ENCODE measurements at places on chromosomes 3 and 15. TPM values are rescaled to one million over a fixed set of nuclear protein-coding genes. Genes with fewer than 3 reads are reported as not detected.

RASL12 gene
- not detected for total RNA-seq

DNA sequence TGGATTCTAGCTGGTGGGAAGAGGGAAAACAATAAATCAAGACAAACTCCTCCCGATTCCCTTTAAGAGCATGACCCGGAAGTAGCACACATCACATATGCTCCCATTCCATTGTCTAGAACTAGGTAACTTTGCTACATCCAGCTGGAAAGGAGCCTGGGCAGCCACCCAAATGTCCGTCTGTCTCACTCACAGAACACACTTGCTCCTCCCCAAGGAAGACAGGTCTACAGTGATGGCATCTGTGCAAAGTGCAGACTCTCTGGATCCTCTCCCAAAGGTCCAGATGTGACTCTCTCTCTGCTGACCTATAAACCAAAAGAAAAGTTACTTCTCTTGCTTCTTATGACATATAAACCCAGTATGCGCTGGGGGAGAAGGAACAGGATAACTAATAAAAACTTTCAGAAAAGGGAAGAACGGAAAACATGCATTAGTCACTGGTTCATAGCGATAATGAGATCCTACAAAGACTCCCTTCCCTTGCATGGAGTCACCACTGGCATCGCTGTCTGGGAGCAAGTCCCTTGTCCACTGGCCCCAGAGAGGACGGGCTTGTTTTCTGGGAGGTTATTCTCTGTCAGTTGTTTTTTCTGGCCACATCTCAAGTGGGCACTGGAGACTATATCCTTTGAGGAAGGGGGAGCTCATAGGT is 29.8 kb upstream of the EPHB3 start:
- DNase-seq: peak; percentile 38

DNA sequence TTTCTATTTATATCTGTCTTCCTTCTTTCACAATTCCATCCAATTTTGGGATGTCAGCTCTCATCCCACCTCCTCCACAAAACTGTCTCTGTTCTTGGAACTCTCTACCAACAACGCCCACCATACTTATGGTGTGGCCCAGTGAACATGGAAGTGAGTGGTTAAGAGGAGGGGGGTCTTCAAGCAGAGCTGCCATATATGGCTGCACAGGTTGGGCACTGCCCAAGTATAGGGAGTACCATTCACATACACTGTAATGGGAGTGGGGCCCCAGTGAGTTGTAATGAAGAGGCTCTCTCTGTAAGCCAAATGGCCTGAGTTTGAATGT is 7.9 kb upstream of the CAMK1 start:
- DNase-seq: no peak

SLC6A20 gene
- total RNA-seq: not detected

DNA sequence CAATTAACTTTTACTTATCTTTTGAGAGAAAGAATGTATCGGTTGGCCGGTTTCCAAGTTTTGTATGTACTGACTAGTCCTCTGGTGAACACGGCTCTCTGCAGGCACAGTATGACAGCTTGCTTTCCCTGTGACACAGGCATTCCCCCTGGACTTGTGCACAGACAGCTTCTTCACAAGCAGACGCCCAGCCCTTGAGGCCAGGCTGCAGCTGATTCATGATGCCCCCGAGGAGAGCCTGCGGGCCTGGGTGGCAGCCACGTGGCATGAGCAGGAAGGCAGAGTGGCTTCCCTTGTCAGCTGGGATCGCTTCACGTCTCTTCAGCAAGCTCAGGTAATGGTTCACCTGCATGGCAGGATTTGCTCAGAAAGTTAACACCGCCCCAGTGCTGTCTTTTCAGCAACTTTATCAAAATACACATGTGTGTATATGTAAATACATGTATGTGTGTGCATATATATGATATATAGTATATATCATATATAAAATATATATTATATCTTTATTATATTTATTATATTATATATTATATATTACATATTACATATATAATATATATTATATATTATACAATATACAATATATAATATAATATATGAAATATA is 25.5 kb downstream of the FAN1 start:
- no peak for DNase-seq

- peak; percentile 73 for DNase-seq
Measured at GRCh38 chr15:43133430-43134156, at the start of gene TMEM62. Gene TMEM62, plus strand, starts transcription at chr15:43133586. Its CDS starts 217 bp downstream, at chr15:43133803.

DNA sequence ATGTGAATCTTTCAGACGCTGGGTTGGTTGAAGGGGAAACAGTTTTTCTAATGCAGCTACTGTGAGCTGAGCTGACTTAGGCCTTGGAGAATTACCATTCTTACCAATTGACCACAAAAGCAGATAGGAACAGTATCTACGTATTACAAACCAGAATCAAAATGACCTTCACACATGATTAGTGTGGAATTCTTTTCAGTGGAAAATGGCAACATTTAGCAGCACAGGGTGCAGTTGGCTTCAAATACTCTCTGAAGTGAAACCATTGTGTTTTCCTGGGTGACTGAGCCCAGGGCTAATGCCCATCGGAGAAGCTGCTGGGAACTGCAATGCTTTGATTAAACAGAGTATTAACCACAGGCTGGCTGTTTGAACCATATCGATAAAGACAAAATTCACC is 40.2 kb upstream of the GOLGA8J start:
- no peak for DNase-seq

SLC12A8 gene
- 4.8 TPM for total RNA-seq

GRCh38 chr3:124845406-124845805 is 41.8 kb downstream of the ITGB5 start:
- peak; percentile 96 for DNase-seq

DNA sequence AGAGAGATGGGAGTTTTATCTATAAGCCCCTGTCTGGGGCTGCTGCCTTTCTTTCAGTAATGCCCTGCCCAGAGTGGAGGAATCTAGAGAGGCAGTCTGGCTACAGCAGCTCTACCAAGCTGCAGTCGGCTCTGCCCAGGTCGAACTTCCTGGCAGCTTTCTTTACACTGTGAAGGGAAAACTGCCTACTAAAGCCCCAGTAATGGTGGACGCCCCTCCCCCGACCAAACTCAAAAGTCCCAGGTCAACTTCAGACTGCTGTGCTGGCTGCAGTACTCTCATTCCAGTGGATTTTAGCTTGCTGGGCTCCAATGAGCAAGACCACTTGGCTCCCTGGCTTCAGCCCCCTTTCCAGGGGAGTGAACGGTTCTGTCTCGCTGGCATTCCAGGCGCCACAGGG is 65.9 kb upstream of the RARB start:
- DNase-seq: no peak

DNA sequence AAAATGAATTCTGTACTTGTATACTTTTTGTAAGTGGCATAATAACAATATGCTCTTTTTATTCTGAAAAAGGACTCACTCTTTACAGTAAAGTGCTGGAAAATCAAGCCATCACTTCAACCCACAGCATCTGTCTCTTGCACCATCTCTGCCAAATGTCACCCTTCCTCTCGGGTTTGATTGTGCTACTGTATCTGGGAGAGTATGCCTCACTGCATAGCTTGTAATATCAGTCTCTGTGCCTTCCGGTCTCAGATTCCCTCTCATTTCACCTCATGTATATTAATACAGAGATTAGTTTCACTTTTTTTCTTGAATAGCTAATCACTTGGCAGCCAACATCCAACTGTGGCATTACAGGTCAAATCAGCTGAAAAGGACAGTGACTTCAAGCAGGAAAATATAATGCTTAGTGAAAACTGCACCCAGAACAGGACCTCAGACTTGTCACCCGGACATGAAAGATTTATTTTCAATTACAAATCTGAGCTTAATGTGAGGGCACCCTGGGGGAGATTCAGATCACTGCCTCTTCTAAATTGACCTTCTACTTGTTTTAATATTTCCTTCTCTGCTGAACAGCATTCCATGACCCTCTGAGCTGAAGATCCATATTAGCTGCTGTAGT is 605.8 kb upstream of the NAALADL2 start:
- no peak for DNase-seq

GHSR gene
- not detected for total RNA-seq

GRCh38 chr3:42875325-42876151 is at the start of gene CYP8B1:
Gene CYP8B1, minus strand, starts transcription at chr3:42875879. Its CDS starts 63 bp downstream, at chr3:42875816.
- DNase-seq: no peak

CLDN16 gene
- not detected for total RNA-seq

- peak; percentile 84 for DNase-seq
Measured at GRCh38 chr3:170811515-170811914, 58.5 kb downstream of the RPL22L1 start.

DNA sequence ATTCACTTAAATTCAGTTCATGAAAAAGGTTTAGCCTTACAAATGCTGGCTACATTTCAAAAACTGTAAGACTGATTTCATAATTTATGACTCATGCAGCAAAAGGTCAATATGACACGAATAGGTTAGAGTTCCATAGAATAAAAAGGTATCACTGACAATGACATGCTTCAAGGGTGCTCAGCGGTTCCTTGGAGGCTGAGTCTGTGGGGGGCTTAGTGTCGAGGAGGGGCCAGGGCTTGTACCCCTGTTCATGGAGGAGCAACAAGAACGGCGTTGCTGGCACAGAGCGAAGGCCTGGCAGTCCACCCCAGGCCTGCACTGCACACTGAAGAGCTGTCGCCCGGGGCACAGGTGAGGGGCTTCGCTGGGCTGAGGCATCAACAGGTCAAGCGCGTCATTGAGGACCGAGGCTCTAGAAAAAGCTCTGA is 174.2 kb downstream of the NR1D2 start:
- peak; percentile 61 for DNase-seq

DNA sequence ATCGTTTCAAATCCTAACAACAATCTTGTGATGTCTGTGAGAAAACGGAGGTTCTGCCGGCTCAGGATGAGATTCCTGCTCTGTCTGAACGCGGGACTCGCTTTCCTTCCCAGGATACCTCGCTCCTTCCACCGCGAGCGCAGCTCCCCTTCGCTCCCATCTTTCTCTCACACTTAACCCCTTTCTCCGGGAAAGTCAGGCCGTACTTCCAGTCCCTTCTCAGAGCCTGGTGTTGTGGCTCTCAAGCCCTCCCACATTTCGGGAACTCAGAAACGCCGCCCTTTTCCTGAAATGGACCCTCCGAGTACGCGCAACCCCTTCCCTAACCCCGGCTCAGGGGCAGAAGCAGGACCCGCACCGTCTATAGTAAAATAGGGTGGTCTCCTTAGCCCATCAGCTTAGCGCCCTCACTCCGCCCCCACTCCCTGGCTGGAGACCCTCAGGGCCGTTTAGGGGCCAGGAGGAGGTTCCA is 378 bp upstream of the FEM1B start:
- DNase-seq: no peak

GRCh38 chr3:2375376-2375775 is 276.7 kb downstream of the CNTN4 start:
- no peak for DNase-seq

- DNase-seq: no peak
Measured at GRCh38 chr3:197356275-197356674, 57.9 kb upstream of the DLG1 start.

DNA sequence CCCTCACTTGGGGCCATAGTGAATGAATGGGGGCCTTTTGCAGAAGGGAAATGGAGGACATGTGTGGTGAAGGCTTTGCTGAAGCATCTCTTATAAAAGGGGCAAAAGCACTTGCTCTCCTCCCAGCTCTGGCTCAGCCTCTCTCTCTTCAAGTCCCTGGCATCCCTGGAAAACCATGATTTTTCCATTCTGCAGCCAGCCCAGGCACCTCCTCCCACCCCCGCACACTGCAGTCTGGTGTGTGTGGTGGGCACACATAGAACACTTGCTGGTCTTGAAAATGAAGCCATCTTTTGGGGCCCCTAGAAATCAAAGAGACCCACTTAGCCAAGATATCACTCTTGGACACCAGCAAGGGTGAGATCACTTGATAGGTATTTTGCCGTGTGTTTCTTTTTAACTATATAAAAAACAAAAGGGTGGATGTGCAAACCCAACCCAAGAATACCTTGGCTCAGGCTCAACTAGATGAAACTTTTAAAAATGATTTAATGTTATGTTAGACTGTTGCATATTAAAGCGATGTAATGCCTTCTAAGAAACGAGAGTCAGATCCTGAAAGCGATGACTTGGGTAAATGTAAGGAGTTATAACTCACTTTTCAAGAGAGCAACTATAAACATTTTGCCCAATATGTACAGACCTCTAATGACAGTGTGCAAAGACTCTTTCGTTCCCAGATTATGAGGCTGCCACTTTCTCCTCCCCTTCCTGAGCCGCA is 16.4 kb upstream of the ALDH1A3 start:
- no peak for DNase-seq

DNA sequence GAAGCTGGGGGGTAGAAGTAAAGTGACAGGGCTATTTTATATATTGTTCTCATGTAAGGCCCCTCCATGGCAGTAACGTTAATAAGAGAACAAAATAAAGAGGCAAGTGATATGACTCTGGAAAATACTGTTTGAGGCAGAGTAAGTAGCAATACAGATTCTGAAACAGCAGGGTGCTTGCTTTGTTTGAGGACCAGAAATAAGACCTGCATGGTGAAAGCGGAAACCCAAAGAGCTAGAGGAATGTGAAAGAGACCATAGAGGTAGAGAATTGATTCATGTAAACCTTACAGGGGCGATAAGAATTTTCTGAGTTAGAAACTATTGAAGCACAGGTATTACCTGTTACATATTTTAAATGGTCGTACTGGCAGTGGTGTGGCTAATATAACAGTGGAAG is 1517.1 kb downstream of the SI start:
- no peak for DNase-seq

DNA sequence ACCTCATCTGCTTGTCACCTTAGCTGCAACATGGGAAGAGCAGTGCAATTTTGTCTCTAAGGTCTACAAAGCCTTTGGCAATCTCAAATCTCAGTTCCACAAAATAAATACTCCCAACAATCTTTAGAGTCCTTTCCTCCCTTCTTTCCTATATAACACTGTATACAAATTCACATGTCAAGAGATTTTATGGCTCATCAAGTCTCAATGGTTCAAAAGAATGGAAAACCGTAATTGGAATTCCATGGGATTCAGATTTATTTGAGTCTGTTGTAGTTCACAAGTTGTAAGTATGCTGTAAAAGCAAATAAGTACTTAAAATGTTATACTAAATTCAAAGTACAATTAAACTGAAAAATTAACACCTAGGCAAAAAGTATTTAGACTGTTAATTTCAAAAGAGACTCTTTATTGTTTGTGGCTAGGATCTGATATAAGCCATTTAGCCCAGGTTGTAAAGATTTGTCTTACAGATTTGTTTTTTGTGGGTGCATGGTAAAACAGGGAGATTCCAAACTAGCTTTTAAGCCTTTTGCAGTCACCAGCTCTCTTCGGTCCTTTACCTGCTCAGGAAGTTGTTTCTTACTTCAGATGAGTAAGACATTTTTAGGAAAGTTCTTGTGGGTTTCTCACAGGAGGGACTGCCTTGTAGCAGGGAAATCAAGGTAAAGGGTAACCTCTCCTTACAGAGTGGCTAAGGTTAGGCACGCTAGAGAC is 50.1 kb downstream of the CMSS1 start:
- DNase-seq: no peak

P2RY12 gene
- total RNA-seq: not detected

Data from HT1080 (cell line).